ENCODE measurements at places on chromosomes 5 and 9.

GRCh38 chr9:126108240-126108639 lies 218.4 kb upstream of the MVB12B start:
- DNase-seq, result no peak

DNA sequence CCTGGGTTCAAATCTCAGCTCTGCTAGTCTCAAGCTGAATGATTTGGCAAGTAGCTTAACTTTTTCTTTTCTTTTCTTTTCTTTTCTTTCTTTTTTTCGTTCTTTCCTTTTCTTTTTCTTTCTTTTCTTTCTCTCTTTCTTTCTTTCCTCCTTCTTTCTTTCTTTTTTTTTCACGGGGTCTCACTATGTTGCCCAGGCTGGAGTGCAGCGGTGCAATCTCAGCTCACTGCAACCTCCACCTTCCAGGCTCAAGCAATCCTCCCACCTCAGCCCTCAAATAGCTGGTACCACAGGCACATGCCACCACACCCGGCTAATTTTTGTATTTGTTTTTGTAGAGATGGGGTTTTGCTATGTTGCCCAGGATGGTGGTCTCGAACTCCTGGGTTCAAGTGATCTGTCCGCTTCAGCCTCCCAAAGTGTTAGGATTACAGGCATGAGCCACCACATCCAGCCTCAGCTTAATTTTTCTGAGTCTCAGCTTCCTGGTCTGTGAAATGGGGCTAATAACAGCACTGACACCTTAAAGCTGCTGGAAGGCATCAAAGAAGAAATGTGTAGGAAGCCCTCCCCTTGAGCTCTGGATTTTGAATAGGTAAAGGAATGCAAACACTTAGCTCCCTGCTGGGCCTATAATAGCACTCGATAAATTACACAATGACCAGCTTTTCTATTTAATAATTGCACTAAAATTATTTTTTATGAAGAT lies 17.5 kb upstream of the PPARGC1B start:
- no peak for DNase-seq

DNA sequence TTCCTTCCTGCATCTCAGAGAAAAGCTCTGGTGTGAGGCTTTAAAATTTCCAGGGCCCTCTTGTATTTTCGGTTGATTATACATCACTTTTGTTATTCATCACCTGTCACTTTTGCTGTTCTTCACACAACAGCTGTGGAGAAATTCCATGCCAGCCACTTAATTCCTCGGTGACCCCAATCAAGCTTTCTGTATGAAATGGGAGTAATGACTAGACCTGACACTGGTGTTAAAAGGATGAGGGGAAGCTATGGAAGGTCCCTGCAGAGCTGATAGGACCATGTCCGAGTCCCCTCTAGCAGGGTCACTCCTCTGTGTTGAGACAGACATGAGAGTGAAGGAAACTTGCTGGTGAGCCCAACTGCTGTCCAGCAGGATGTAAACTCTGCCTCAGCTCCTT lies 59.7 kb downstream of the GPR21 start:
- DNase-seq, result no peak

DNA sequence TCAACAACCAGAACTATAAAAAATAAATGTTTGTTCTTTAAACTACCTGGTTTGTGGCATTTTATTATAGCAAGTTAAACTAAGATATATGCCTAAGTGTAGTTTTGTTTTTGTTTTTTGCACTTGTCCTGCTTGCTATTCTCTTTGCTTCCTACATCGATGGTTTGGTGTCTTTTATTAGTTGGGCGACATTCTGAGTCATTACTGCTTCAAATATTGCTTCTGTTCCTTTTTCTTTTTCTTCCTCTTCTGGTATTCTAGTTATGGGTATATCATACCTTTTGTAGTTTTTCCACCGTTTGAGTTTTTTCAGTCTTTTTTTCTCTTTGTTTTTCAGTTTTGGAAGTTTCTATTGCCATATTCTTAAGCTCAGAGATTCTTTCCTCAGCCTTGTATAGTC lies 86.9 kb downstream of the MACIR start:
- DNase-seq, result no peak

DNA sequence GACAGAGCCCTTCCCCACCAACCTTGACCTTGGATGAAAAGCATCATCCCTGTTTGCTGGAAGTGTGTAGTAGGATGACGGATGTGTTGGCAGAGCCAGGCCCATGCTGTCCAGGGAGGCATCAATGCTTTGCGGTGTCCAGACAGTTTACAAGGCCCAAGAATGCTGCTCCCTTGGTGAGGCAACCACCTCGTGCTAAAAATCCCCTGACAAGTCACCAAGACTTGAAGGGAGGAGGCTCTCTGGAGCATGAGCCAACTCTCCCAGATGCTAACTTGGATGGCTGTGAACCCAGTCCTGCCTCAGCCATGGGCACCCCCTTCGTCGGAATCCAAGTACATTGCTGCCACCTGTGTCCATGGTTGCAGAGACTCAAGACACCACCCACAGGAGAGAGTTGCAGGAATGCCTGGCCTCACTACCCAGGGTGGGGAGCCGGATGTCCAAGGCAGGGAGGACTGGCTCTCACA lies 9.5 kb upstream of the NKD2 start:
- no peak for DNase-seq

GRCh38 chr9:136722969-136723356 lies 10.6 kb downstream of the DIPK1B start:
- no peak for DNase-seq

- no peak for DNase-seq
Observed at GRCh38 chr9:91760906-91761305, 189.1 kb downstream of the ROR2 start.

- DNase-seq, result no peak
Observed at GRCh38 chr5:141479776-141480175, 4.0 kb downstream of the PCDHGC3 start.

GRCh38 chr9:129264388-129264787 lies 86.3 kb upstream of the IER5L start:
- no peak for DNase-seq
